Sciatic nerve (tissue), 2 donors: ENCODE measurements at places on chromosomes 12 and 14.

- DNase-seq = no peak
Observed at GRCh38 chr12:2264651-2265232, 212.0 kb downstream of the CACNA1C start.

- DNase-seq = no peak
Observed at GRCh38 chr12:42299392-42300308, 26.2 kb downstream of the ZCRB1 start.

DNA sequence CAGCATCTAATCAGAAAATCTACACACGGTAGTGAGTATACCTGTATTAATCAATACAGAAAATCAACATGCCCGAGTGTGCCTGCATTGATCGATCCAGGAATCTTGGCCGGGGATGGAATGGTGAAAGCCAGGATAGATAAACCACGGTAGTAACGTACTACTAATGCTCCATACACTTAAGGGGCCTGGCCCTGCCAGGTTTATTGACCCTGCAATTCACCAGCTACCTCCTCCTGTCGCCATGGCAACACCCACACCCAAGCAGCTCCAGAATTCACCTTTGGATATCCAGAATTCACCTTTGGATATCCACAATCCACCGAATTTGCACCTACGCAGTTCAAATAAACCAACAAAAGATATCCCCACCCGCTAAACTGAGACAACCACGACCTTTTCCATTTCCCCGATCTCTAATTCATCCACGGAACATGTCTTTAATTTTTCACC is 14.8 kb upstream of the CALM1 start:
- peak; percentile 66 for DNase-seq

- DNase-seq = no peak
Observed at GRCh38 chr12:10557766-10558165, 52.1 kb downstream of the EIF2S3B start.

GRCh38 chr12:68368327-68368726 is 36.2 kb upstream of the MDM1 start:
- no peak for DNase-seq

DNA sequence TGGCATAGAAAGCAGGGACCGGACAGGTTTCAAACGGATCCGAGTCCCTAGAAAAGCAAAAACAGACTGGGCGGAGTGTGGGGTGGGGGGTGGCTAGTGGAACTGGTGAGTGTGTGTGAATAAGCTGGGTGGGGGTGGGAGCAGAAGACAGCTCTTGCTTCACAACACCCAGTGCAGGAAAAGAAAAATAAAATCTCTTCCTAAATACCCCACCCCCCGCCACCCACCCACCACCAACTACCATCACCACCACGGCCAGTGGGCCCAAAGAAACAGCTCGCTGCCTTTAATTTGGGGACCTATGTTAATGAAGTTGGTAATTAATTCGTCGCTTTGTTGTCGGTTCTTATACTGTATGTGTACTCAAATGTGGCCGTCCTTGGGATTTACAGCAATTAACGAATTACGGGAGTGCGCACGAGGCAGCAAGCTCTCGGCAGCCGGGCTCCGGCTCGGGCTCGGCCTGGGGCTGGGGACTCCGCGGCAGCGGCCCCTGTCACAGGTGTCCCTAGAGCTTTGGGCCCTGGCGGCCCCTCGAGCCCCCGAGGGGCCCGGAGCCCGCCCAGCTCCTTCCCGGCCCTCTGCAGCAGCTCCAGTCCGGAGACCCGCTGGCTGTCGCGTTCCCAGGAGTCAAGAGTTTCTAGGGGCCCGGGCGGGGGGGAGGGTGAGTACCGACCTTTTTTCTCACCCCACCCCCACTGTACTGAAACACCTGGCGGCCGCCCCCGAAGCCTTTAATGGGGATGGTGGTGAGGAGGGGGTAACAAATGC is 1.5 kb upstream of the OTX2 start:
- DNase-seq = no peak

DNA sequence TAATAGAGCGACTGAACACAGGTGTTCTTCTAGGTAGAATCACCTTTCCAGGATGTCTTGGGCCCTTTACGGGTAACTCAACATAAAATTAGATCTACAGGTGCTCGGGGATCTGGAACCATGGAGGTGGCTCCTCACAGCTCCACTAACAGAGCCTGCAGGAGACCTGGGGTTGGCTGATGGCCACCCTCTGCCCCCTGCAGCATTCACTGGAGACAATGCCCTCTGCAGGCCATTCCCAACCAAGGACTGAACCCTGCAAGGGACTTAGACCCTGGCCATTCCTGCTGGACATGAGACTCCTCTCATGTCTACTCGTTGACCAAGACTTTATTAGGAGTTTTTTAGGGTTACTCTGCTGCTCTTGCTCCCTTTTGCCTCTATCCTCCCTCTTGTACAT is 58.5 kb upstream of the PPP4R3A start:
- DNase-seq = no peak

GRCh38 chr12:58583940-58584339 is 336.4 kb downstream of the LRIG3 start:
- DNase-seq = no peak

DNA sequence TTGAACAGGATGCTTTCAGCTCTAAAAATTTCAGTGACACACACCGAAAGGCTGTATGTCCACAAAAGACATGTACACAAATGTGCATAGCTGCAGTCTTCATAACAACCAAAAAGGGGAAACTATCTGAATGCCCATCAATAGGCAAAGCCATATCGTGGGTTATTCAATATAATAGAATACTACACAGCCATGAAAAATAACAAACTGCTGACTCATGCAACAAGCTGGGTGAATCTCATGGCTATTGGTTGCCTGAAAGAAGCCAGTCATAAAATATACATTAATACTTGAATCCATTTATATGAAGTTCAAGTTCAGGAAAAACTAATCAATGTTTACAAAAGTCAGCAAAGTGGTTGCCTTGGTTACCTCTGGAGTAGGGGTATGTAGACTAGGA is 58.4 kb upstream of the RIN3 start:
- no peak for DNase-seq

DNA sequence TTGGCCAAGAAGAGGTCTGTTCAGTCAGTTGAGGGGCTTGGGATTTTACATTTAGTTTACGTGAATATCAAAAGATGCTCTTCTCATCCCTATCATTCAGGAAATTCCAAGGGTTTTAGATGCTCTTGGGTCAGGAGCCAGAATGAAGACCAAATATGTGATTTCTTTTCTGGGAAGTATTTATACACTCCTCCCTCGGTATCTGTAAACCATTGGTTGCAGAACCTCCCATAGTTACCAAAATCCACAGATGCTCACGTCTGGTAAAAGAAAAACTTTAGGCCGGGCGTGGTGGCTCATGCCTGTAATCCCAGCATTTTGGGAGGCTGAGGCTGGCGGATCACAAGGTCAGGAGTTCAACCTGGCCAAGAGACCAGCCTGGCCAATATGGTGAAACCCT is 75.9 kb downstream of the TNFAIP2 start:
- DNase-seq = peak; percentile 54

DNA sequence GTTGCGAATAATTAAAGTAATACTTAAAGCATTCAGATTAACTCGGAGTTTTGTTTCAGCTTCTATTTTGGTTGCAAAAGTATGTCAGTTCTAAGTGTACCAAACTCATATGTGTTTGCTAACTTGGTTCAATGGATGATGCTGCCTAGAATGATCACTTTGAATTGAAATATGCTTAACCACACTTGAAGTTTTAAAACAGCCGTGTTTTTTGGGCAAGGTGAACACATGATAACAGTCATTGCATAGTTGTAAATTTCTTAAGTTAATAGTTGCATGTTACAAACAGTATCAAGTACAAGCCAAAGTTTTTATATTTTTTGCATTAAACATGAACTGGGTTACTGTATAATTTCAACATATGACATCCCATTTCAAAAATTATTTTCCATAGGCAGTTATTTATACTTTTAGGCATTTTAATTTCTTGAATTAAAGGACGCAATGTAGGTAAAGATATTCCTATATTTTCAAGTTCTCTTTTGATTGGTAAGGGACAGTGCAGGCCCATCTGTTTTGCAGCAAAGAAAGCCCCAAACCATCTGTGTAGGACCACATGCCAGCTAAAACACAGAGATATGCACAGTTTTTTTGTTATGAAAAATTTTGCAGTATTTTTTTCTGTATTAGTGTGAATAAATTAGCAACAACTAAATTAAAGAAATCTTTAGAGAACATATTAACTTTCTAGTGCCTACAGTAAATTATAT is 575.5 kb downstream of the PRKD1 start:
- DNase-seq = no peak

DNA sequence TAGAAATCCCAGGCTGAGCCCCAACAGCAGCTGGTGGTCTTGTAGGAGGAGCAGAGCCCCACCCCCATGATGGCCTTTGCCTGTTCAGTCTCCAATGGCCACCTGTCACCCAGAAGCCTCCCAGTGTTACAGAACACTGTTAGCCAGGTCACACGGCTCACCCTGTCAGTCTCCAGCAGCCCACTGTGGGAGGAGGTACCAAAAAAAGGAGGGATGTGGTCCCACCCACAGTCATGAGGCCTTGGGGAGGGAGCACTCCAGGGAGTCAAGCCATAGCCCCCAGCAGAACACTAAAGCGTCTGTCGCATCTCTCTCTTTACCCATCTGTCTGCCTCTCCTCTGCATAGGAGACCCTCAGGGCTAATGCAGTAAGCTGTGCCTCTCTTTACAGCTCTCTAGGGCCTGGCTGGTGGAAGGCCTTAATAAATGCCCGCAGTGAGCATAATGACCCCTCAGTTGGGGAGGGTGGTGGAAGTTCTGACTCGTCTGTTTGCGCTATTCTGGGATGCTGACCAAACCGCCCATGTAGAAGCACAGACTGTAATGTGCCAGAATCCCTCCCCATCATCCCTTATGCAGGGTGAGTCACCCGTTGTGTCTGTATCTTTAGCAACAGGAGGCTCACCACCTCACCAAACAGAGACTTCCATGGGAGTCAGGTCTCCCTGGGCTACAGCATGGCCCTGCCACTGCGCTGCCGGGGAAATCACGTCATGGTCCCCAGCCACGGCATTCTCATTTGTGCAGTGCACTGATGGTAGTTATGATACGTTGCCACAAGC is 14.6 kb downstream of the C14orf132 start:
- no peak for DNase-seq

DNA sequence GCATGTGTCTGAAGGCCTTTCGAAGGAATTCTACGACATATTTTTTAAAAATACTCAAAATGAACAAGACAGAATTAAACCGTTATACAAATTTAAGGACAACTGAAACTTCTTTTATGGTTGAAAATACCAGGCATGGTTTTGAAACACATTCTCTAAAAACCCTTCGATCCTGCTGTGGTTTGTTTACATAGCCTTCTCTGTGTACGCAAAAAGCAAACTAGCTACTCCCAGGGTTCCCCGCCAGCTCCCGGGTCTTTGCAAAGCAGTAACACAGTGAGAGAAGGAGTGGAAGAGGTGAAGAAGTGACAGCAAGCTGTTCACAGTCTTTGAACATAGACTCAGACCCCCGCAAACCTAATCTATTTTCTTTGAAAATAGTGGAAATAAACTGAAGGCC is 2.2 kb upstream of the TC2N start:
- DNase-seq = no peak

- no peak for DNase-seq
Observed at GRCh38 chr14:94103554-94104150, 6.9 kb upstream of the IFI27 start.

- DNase-seq = no peak
Observed at GRCh38 chr12:24360057-24360456, 410.6 kb upstream of the SOX5 start.

DNA sequence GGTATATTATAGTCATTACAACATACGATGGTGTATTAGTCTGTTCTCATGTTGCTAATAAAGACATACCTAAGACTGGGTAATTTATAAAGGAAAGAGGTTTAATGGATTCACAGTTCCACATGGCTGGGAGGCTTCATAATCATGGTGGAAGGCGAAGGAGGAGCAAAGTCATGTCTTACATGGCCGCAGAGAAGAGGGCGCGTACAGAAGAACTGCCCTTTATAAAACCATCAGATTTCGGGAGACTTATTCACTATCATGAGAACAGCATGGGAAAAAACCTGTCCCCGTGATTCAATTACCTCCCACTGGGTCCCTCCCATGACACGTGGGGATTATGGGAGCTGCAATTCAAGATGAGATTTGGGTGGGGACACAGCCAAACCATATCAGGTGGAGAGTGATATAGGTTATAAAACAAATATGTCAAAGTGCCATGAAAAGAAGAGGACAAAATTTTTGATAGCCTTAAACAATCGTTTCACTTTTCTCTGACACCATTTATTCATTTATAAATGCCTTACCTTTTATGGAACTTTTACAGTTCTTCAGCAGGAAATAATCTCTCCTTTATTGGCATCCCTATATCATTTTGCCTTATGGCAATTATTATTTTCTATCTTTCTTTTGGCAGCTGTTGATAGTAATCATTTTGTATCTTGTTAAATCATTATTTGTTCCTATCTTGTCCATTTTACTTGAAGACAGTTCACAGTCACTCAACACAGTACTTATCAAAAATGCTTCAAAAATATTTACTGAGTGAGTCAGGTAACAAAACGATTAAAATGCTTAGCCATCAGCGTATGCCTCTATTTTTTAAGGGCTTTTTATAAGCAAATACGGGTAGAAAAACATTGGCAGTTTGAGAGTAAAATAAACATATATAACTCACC is 196.0 kb downstream of the RAD51B start:
- DNase-seq = no peak

DNA sequence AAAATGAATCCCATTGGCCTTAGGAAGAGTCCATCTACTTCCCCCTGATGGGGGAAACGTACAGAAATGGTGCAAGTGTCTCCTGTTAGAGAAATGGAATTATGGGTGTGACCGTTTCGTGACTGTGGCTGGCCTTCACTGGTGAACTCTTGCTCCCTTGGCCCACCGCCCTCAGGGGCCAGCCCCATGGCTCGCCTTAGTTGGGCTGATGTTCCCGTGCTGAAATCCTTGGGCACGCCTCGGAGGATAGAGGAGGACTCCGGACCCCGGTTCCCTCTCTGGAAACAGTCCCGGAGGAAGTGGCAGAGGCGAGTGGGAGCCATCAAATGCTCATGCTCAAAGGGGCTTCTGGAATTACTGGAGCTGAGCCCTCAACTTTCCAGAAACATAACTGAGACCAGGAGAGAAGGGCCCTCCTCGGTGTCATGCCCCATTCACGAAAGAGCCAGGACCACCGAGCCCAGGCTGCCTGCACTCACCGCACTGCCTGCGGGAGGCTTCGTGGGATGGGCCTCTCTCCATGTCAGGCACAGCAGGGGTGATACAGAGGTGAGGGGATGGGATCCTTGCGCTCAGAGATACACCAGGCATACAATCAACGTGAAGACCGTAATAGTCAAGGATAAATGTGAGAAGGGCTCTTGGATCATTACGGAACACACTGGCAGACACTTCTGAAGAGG is 10.1 kb upstream of the CACNA2D4 start:
- DNase-seq = peak; percentile 53

GRCh38 chr14:54483846-54484245 is 4.9 kb downstream of the GMFB start:
- DNase-seq = no peak

- DNase-seq = no peak
Observed at GRCh38 chr12:112979041-112979680, 842 bp downstream of the OAS2 start.

GRCh38 chr12:98385641-98386040 is 129.7 kb upstream of the TMPO start:
- DNase-seq = no peak
